Transverse colon (tissue), 4 donors: ENCODE measurements at places on chromosomes 1 and 21.

DNA sequence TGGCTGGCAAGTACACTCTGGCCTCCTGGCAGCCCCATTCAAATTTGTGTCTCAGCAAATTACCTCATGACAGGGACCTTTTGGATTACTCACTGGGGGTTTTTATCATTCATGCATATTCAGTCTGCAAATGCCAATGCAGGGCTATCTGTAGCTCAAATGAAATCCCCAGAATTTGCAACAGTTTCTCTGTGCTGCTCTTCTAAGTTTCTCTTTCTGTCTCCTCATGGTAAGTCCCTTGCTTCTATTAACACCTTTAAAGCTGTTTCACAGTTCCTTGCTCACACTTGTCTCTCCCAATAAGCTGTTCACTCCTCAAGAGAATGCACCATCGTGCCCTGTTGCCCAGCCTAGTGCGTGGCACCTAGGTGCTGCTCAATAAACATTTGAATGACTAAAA is 3.3 kb upstream of the FAM78B start:
- H3K4me3 ChIP-seq = no peak overlapping the region
- peaks cover 11% of the 10 kb centered on the region for H3K4me1 ChIP-seq
- H3K27ac ChIP-seq = no peak overlapping the region
- no peak for DNase-seq
- peaks cover 8% of the 10 kb centered on the region for H3K27me3 ChIP-seq

DNA sequence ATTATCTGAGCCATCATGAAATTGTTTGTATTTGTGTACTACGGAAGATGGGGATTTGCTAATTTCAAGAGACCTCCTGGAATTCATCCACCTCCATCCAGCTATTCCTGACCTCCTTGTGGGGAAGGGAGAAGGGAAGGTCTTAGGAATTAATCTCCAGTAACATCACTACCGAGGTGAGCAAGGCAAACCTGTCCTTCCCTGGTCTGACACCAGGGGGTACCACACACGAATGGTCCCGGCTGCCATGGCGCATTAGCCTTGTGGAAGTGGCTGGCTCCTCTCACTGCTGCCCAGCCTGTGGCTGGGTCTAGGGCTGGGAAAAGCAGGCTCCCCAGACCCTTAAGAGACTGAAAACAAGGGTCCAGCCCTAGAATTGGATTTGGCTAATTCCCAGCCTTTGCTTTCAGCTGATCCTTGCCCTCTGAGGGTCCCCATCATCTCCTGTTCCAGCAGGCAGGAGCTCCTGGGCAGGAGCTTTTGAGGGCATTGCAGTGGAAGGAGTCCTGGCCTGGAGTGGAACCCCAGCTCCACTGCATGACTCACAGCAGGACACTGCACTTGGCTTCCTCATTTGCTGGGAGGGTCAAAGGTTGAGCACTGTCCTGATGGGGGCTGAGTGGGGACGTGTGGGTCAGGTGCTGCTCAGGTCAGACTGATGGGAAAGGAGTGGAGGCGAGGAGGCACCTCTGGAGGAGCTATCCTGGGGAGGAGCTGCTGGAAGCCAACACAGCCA is 34.8 kb downstream of the RIMS3 start:
- H3K27ac ChIP-seq = no peak overlapping the region
- H3K4me1 ChIP-seq = peaks cover 28% of the 10 kb centered on the region
- H3K27me3 ChIP-seq = no peaks in the 10 kb centered on the region
- DNase-seq = no peak
- no peaks in the 10 kb centered on the region for H3K36me3 ChIP-seq
- H3K4me3 ChIP-seq = no peak overlapping the region

GRCh38 chr1:232302376-232303221 is 327.3 kb downstream of the SIPA1L2 start:
- peaks cover 3% of the 10 kb centered on the region for H3K4me1 ChIP-seq
- DNase-seq = no peak
- H3K36me3 ChIP-seq = no peaks in the 10 kb centered on the region
- no peaks in the 10 kb centered on the region for H3K27me3 ChIP-seq
- no peak overlapping the region for H3K4me3 ChIP-seq
- H3K27ac ChIP-seq = no peak overlapping the region

GRCh38 chr1:2452201-2452931 is 23.7 kb upstream of the PLCH2 start:
- no peaks in the 10 kb centered on the region for H3K36me3 ChIP-seq
- H3K4me1 ChIP-seq = no peaks in the 10 kb centered on the region
- peaks cover 14% of the 10 kb centered on the region for H3K27me3 ChIP-seq
- no peak overlapping the region for H3K27ac ChIP-seq

DNA sequence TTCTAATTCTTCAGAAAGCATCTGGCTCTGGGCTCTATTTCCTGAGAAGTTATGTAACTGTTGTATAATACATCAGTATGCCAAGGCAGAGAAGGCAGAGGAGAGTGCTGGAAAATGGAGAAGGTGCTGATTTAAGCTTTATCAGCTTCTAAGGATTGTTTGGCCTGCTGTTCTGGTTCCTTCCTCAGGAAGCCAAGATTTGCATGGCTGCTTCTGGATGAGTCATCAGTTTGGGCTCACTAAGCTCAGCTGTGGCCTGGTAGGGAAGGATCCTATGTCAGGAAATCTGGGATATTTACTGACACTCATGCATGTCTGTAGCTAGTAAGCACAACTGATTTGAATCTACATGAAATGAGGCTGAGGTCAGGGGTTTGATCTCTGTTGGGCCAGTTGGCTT is 73.2 kb upstream of the ADGRL4 start:
- DNase-seq = no peak
- no peaks in the 10 kb centered on the region for H3K4me1 ChIP-seq
- H3K36me3 ChIP-seq = no peaks in the 10 kb centered on the region
- H3K27ac ChIP-seq = no peak overlapping the region
- H3K4me3 ChIP-seq = no peak overlapping the region

DNA sequence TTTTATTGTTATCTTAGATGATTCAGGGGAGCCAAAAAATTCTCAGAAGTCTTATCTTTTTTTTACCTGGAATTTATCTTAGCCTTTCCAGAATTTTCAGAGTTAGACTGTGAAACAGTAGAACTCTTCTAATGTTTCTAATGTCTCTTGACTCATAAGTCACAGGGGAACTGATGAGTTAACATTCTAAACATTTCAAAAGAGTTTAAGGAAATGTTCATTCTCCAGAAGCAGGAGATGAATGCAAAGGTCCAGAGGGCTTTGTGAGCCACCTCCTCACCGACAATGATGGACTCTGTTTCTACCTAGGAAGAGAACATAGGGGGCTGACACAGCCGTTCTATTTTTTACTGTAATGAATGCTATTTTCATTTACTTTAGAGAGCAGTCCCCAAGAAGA is 157.5 kb downstream of the BRINP2 start:
- H3K4me3 ChIP-seq = no peak overlapping the region
- no peak for DNase-seq
- no peaks in the 10 kb centered on the region for H3K36me3 ChIP-seq

DNA sequence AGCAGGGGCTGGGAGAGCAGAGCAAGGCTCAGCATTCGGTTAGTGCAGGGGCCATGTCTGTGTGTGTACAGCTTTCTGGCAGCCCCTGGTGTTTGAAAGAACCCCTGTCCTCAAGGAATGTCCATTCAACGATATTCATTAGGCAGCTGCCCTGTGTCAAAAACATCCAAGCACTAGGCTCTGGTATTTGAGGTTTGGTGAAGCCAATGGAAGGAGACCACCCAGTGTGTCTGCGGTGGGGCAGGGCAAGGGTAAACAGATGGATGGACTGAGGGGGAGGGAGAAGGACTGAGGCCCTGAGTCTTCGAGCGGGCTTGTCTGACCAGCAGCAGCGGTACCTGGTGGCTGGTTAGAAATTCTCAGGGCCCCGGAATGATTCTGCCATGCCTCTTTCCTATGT is 155.6 kb upstream of the KLHDC7A start:
- H3K36me3 ChIP-seq = no peaks in the 10 kb centered on the region
- H3K4me3 ChIP-seq = no peak overlapping the region
- H3K4me1 ChIP-seq = peaks cover 11% of the 10 kb centered on the region
- no peak overlapping the region for H3K27ac ChIP-seq

DNA sequence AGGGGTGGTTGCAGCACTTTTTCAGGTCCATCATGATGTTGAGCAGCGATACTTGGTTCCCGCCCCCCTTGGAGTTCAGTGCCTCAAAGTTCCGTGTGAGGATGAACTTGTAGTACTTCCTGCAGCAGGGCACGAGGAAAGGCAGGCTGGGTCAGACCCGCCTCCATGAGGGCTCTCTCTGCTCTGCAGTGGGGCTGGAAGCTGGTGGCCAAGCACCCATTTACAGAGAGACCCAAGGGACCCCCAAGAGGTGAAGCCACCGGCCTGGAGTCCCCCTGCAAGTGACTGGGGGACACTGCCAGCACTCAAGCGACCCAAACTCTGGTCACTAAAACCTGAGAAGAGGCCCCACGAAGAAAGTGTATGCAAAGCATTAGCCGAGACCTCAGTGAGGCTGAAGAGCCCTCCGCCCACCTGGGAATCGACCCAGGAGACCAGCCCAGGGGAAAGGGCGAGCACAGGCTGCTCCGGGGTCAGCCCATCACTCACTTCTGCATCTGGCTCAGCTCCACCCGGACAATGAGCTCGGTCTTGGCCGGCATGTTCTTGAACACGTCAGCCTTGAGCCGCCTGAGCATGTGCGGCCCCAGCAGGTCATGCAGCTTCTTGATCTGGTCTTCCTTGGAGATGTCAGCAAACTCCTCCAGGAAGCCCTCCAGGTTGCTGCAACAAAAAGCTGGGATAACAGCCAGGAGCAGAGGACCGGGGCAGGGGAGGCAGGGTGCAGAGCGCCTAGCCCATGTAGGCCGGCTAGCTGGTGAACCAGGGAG is 45.2 kb downstream of the CHD5 start:
- H3K4me3 ChIP-seq = no peak overlapping the region
- H3K27ac ChIP-seq = no peak overlapping the region
- DNase-seq = no peak

DNA sequence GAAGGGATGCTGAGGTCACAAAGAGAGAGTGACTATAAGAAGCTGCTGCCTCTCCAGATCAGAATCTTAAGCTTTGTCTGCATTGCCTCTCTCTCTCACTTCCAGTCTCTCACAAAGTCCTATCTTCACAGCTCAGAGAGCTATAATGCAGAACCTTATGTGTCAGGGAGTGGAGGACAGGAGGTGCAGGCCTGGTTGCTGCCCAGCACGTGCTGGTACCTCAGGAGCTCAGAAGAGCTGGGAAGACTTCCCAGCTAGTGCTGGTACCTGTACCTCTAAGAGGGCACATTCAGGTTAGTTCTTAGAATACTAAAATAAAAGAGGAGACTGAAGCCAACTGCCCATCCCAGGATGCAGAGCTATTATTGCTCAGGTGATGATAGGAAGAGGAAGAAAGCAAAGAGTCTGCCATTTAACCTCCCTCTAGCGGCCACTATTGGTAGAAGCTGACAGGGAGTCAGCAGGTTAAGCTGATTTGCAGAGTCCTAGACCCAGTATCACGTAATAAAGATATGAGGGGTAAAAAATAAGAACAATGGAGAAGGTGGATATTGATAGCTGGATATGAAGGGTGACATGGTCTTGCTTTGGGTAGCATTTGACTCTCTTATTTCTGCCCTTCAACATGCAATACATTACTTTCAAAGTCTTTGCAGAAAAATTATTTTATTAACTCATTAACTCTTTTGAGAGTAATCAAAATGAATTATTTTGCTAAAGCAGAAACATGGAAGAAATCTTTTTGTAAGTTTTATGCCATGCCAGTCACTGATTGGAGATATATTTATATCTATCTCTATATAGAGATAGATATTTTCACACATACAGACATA is 138.1 kb upstream of the HMCN1 start:
- H3K27ac ChIP-seq = no peak overlapping the region
- H3K4me3 ChIP-seq = no peak overlapping the region
- H3K36me3 ChIP-seq = no peaks in the 10 kb centered on the region
- H3K4me1 ChIP-seq = no peaks in the 10 kb centered on the region

DNA sequence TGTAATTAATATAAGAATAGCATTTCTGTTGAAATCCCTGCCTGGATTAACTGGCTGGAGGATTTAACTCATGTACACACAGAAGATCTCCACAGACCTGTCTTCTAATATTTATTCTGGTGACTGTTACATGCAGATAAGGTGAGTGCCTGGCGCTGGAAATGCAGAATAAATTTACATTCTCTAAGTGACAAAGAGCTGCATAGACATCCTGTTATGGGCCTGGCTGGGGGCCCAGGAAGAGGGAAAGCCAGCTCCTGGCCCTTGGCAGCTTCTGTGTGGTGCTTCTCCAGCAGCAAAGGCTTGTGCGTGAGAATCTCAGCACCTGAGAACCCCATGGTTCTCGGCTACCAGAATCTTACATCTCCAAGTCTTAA is 446.6 kb downstream of the PTPRU start:
- no peak for DNase-seq
- no peak overlapping the region for H3K4me3 ChIP-seq
- H3K36me3 ChIP-seq = no peaks in the 10 kb centered on the region

- no peaks in the 10 kb centered on the region for H3K27me3 ChIP-seq
- H3K4me1 ChIP-seq = peaks cover 16% of the 10 kb centered on the region
- H3K4me3 ChIP-seq = no peak overlapping the region
- H3K27ac ChIP-seq = peak overlapping the region; percentile 64
Observed at GRCh38 chr1:184890539-184890973, 83.8 kb downstream of the NIBAN1 start.

DNA sequence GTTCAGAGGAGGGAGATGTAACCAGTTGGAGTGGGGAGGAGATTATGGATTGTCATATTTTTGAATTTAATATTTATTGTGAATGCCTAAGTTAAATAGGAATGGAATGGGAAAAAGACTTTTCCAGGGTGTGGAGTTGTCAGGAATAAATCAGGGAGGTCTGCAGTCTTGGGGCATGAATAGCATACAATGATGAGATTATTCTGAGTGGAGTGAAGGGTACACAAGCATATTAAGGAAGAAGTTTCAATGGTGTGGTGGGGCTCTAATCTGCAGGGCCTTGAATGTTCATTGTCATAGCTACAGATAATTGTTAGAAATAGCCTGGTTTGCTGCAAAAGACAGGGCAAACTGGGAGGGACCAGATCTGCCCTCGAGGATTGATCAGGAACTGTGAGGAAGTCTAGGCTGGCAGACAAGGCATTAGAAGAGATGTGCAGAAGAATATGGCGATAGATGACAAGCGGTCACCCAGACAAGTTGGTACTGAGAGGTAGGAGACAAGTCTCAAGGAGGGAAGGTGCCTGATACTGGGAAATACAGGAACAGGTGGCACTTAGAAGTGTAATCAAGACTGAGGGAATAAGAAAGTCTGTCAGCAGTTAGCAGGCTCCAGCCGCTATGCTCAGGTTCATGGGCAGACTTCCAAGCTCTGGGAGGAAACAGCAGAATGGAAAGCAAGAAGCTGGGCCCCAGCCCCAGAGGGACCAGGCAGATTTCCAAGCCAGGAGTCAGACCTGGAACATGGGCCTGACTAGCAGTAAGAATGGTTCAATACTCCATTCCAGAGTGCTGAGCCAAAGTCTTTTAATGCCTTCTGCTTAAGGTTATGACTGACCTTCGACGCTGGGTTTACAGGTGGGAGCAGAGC is 20.9 kb upstream of the RGL1 start:
- H3K36me3 ChIP-seq = no peaks in the 10 kb centered on the region
- H3K27me3 ChIP-seq = no peaks in the 10 kb centered on the region
- no peak overlapping the region for H3K4me3 ChIP-seq
- DNase-seq = peak; percentile 14

GRCh38 chr1:90411185-90411584 is 305.9 kb downstream of the BARHL2 start:
- no peak overlapping the region for H3K27ac ChIP-seq
- no peak overlapping the region for H3K4me3 ChIP-seq
- H3K27me3 ChIP-seq = no peaks in the 10 kb centered on the region
- no peaks in the 10 kb centered on the region for H3K4me1 ChIP-seq
- no peaks in the 10 kb centered on the region for H3K36me3 ChIP-seq

GRCh38 chr1:67740543-67740942 is 55.5 kb downstream of the GADD45A start:
- H3K4me1 ChIP-seq = peaks cover 19% of the 10 kb centered on the region
- DNase-seq = no peak
- no peak overlapping the region for H3K4me3 ChIP-seq
- peak overlapping the region; percentile 54 for H3K27ac ChIP-seq
- H3K27me3 ChIP-seq = no peaks in the 10 kb centered on the region
- H3K36me3 ChIP-seq = no peaks in the 10 kb centered on the region
